ENCODE measurements at places on chromosomes 1 and 21. TPM values are rescaled to one million over a fixed set of nuclear protein-coding genes. Genes with fewer than 3 reads are reported as not detected.

GRCh38 chr1:207109004-207109403, 5.0 kb downstream of the C4BPA start:
- no peaks in the 10 kb centered on the region for H3K27me3 ChIP-seq
- H3K27ac ChIP-seq, result no peak overlapping the region
- H3K4me3 ChIP-seq, result no peak overlapping the region
- DNase-seq, result no peak
- H3K4me1 ChIP-seq, result no peaks in the 10 kb centered on the region

- no peak overlapping the region for H3K4me3 ChIP-seq
- DNase-seq, result no peak
- H3K36me3 ChIP-seq, result no peaks in the 10 kb centered on the region
Observed at GRCh38 chr1:70978623-70979022, 69.0 kb downstream of the PTGER3 start.

DNA sequence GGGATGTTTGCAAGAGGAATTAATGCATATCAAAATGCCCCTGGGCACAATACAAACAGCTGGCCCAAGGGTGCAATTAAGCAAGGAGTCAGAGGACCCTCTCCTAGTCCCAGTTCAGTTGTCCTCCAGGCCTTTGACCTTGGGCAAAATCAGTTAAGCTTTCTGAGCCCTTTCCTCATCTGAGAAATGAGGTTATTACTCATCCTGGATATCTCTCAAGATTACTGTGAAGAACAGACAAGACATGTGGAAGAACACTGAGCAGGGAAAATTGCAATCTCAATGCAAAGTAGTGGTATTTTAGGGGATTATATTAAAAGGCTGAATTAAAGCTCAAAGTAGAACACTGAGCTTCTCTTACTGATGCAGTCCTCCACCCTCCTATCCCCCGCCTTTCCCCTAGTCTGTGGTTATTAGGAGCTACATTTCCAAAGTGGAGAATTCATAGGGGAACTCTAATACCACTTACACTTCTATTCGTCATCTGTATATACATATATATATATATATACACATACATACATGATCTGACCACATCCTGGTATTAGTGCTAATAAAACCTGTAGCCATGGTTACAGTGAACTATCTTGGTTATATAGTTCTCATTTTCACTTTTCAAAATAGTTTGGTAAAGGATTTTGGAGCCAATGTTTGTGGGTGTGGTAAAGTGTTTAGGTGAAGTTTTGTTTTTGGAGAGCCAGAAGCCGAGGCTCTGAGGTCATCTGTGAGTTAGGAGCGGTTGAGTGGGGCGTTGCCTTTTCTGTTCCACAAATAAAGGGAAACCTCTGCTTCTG, 18.1 kb downstream of the KIAA0040 start:
- no peaks in the 10 kb centered on the region for H3K27me3 ChIP-seq
- peaks cover 8% of the 10 kb centered on the region for H3K4me1 ChIP-seq
- peaks cover 14% of the 10 kb centered on the region for H3K36me3 ChIP-seq
- H3K4me3 ChIP-seq, result no peak overlapping the region
- DNase-seq, result no peak
- H3K27ac ChIP-seq, result no peak overlapping the region

DNA sequence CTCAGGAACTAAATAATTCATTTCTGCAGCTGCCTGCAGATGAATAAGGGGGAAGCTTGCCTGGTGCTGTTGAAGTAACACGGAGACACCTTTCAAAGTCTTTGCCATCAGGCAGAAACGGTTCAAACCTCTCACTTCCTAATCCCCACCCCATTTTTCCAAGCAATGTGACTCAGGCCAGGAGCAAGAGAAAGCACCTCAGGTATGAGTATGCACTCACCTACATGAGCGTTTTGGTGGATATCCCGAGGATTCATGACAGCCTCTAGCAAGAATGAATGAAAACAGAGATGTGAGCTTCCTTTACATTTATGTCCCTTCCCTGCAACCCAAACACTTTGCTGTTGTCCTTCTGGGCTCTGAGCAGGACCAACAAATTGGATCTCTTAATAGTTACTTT, 63.4 kb upstream of the LAX1 start:
- peaks cover 28% of the 10 kb centered on the region for H3K36me3 ChIP-seq
- no peak for DNase-seq
- peak overlapping the region; percentile 91 for H3K27ac ChIP-seq
- H3K27me3 ChIP-seq, result no peaks in the 10 kb centered on the region
- no peak overlapping the region for H3K4me3 ChIP-seq

GRCh38 chr1:204398197-204399125, 13.2 kb downstream of the PPP1R15B start:
- peak overlapping the region; percentile 34 for H3K27ac ChIP-seq
- DNase-seq, result no peak
- H3K4me3 ChIP-seq, result no peak overlapping the region
- H3K4me1 ChIP-seq, result no peaks in the 10 kb centered on the region
- peaks cover 44% of the 10 kb centered on the region for H3K36me3 ChIP-seq

DNA sequence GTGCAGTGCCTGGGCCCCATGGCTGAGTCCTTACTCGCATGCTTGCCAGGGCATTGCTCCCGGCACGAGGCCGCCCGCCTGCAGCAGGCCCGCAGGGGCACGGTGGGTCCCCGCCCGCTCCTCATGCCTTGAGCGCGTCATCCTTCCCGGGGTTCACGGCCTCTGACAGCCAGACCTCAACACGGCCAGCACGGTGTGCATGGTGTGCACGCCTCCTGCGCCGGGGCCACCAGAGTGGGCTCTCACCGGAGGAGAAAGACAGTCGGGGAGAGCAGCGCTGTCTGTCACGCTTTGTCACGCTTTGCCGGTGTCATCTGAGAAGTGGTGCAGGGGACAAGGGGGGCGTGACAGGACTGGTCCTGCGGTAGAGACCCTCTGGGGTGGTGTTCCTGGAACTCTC, 11.9 kb upstream of the COL18A1 start:
- H3K36me3 ChIP-seq, result no peaks in the 10 kb centered on the region
- H3K4me3 ChIP-seq, result no peak overlapping the region
- no peak for DNase-seq

GRCh38 chr1:236141447-236142252, 689 bp upstream of the GPR137B start:
- no peaks in the 10 kb centered on the region for H3K36me3 ChIP-seq
- no peak for DNase-seq
- peak overlapping the region; percentile 73 for H3K4me3 ChIP-seq
- H3K27me3 ChIP-seq, result no peaks in the 10 kb centered on the region
- H3K4me1 ChIP-seq, result peaks cover 38% of the 10 kb centered on the region

DNA sequence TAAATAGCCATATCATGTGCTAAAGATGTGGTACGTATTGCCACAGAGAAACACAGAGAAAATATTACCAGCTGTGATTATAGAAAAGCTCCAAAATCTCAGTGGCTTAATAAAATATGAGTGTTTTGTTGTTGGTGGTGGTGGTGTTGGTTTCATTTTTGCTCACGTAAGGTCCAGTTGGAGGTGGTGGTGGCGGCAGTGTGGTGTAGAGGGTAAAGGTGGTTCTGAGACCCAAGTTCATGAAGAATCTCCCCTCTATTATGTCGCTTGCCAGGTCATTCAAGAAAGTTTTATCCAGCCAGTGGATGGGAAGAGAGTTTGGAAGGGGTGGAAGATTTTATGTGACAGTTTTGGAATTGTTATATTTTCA, 217.6 kb upstream of the SAMSN1 start:
- no peak overlapping the region for H3K4me3 ChIP-seq
- H3K27me3 ChIP-seq, result no peaks in the 10 kb centered on the region
- DNase-seq, result no peak
- H3K4me1 ChIP-seq, result no peaks in the 10 kb centered on the region

DNA sequence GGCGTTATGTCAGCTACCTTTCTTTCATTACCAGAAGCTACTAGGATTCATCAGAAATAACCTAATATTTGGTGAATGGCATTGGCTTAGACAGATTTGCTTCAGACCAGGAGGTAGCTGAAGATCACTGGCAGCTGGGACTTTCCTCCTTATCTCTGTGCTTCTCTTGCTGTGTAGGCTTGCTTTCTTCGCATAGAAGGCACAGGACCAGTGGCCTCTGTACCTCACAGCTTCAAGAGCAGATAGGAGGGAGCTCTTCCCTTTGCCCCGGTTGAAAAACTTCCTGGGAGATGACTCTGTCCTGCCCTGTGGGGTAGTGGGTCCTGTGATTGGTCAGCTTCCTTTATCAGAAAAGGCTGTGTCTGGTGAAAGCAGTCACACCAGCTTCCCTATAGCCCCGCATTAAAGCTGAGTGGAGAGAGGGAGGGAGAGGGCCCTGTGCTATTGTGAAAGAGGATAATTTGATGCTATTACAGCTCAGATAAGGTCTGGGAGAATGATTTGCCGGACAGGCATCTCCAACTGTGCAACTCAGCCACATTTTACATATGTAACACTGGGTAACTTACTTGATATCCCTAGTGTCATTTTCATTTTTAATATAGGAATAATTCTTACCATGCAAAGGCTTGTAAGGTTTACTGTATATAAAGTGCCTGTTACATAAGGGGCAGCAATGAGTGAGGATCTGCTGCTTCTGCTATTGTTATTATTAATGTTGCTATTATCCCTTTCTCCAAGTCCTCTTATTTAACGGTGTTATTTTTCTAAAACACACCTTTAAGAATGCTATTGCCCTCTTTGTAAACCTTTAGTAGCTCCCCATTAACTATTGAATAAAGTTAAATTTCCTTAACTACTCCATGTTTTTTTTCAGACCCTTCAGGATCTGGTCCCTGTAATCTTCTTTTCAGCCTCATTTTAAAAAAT, 31.6 kb downstream of the OSBPL9 start:
- DNase-seq, result peak; percentile 64
- no peak overlapping the region for H3K4me3 ChIP-seq
- H3K36me3 ChIP-seq, result no peaks in the 10 kb centered on the region
- H3K27ac ChIP-seq, result peak overlapping the region; percentile 18
- H3K4me1 ChIP-seq, result peaks cover 61% of the 10 kb centered on the region

- H3K4me3 ChIP-seq, result no peak overlapping the region
- no peaks in the 10 kb centered on the region for H3K27me3 ChIP-seq
- H3K4me1 ChIP-seq, result peaks cover 10% of the 10 kb centered on the region
- H3K27ac ChIP-seq, result no peak overlapping the region
- no peak for DNase-seq
Observed at GRCh38 chr1:22754824-22755223, 44.2 kb downstream of the EPHB2 start.

DNA sequence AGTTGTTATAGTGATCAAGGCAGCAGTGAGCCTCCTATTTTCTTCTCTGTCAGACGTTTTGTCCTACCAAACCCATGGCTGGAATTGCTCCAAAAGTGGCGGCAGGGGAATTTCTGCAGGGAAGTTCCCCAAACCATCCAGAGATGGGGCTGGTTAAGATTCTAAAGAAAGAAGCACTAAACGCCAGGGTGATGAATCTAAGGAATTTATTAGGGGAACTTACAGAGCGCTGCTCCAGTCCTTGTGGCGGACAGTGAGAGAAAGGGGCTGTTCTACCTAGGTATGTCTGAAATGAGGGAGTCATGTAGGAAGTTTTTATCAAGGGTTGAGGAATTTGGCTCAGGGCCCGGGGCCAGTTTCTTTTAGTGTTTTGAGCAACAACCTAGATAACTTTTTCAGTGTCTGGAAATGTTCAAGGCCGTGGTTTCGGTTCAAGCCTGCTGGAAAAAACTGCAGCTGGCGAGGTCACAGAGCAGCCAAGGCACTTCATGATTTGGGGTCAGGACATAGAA, 222.4 kb upstream of the B3GALT2 start:
- no peaks in the 10 kb centered on the region for H3K27me3 ChIP-seq
- peaks cover 16% of the 10 kb centered on the region for H3K4me1 ChIP-seq
- no peak overlapping the region for H3K27ac ChIP-seq
- peak overlapping the region; percentile 13 for H3K4me3 ChIP-seq
- no peak for DNase-seq
- no peaks in the 10 kb centered on the region for H3K36me3 ChIP-seq

DNA sequence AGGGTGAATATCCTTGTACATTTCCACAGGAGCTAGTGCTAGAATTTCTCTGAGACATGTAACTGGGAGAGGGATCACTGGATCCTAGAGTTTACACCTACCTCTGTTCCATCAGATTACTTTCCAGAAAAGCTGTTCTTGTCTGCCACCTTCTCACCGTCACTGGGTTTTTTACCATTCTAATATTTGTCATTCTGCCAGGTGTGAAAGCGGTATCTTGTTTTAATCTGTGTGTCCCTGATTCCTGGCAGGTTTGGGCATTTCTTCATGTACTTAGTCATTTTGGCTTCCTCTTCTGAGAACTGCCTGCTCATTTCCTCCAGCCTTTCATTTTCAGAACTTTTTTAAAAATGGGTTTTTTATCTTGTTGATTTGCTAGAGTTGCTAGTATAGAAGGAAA, 5.1 kb downstream of the PMF1 start:
- H3K27ac ChIP-seq, result peak overlapping the region; percentile 73
- H3K4me3 ChIP-seq, result no peak overlapping the region
- H3K36me3 ChIP-seq, result no peaks in the 10 kb centered on the region
- H3K4me1 ChIP-seq, result peaks cover 45% of the 10 kb centered on the region
- H3K27me3 ChIP-seq, result no peaks in the 10 kb centered on the region

DNA sequence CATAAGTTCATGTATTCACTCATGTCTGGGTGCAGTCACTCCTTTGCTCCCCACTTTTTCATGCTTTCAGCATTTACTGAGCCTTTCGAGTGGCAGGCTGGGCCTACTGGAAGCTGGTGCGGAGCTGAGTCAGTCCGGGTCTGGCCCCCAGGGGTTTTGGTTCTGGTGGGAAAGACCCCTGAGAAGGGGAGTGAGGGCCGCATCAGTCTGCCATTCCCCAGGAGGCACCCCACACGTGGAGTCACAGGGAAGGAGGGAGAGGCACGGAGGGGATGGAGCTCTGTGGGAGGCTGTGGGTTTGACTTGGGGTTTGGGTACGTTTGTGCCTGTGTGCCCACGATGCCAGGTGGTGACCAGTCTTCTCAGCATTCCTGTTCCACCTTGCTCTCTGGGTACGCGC, 87.9 kb downstream of the PTPRU start:
- no peak overlapping the region for H3K27ac ChIP-seq
- no peak for DNase-seq
- peaks cover 4% of the 10 kb centered on the region for H3K36me3 ChIP-seq
- H3K27me3 ChIP-seq, result no peaks in the 10 kb centered on the region

DNA sequence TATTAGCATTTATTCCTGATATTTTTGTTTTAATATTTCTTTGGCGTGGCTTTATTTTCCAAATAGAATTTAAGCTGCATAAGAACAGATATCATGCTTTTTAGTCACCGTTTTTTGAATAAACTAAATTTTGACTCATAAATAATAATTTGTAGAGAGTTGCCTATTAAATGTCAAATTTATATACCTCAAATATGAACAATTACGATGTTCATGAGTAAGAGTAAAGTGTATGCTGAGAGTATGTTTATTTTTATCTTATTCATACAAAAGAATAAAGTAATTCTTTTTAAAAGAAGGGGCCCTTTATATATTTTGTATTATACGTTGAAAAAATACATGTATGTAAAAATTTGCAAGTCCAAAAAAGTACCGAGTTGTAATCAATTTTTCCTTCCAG, 126.5 kb upstream of the NRIP1 start:
- no peaks in the 10 kb centered on the region for H3K36me3 ChIP-seq
- H3K27ac ChIP-seq, result no peak overlapping the region
- H3K4me3 ChIP-seq, result no peak overlapping the region
- H3K27me3 ChIP-seq, result no peaks in the 10 kb centered on the region

GRCh38 chr21:29311802-29312201, 13.1 kb downstream of the BACH1 start:
- no peaks in the 10 kb centered on the region for H3K27me3 ChIP-seq
- peak; percentile 34 for DNase-seq
- no peaks in the 10 kb centered on the region for H3K36me3 ChIP-seq
- H3K4me3 ChIP-seq, result no peak overlapping the region
- no peak overlapping the region for H3K27ac ChIP-seq
- H3K4me1 ChIP-seq, result peaks cover 64% of the 10 kb centered on the region

The ARMH1 gene
- total RNA-seq, result 0.75 TPM

The EFNA3 gene
- total RNA-seq, result 1.7 TPM

The SPRR2F gene
- total RNA-seq, result not detected

The SLC44A3 gene
- 1.7 TPM for total RNA-seq

The TMOD4 gene
- not detected for total RNA-seq

All from esophagus muscularis mucosa (tissue), 4 donors.